ENCODE measurements at places on chromosomes 4 and X.

GRCh38 chr4:177484613-177485021, 42.4 kb upstream of the AGA start:
- no peak for DNase-seq

- DNase-seq, result no peak
Measured at GRCh38 chrX:41090568-41091238, 5.5 kb downstream of the USP9X start.

GRCh38 chr4:5338531-5338930, 287.3 kb downstream of the STK32B start:
- no peak for DNase-seq

DNA sequence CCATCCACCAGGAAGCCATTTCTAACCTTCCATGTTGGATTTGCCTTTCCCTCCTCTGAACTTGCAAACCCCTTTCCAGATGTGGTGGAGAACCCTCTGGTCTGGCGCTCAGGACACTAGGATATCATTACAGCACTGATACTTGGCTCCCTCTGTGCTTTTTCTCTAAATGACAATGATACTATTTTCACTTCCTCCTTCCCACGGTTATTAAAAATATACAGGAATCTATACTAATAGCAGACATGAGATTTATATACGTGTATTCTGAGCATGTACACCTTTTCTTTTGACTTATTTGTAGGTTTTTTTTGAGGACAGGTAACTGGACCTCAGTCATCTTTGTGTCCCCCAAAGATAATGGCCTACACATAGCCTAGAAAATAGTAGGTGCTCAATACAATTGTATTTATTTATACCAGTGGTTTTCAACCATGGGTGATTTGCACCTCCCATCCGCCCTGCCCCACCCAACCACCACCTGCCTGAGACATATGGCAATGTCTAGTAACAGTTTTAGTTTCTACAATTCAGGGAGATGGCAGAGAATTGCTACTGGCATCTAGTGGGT, 60.4 kb upstream of the PLAC8 start:
- peak; percentile 37 for DNase-seq

DNA sequence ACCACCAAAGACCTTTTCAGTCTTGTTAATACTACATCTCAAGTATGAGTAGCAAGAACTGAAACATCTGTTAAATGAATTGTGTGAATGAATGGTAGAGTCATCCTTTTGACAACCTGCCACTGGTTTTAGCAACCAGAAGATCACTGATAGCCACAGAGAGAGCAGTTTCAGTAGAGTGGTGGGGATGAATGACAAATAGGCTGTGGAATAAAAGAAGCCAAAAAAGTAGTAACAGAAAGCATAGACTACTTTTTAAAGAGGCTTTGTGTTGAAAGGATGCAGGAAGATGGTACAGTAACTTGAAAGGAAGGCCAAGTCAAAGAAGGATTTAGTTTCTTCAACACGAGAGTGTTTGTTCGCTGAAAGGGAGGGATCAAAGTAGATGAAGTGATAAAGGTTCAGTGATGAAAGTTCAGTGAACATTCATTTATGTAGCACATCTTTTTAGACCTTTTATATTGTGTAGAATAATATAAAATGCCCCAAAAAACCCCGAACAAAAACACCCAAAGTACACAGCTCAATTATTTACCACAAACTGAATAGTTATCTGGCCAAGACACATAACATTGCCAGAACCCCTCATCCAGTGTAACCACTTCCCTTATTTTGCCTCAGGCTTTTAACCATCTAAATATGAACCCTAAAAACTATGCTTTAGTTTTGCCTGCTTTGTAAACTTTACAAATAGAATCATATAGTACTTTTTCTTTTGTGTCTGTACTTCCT, 40.1 kb upstream of the EIF1AX start:
- no peak for DNase-seq

GRCh38 chr4:123807866-123808265, 411.3 kb downstream of the SPRY1 start:
- no peak for DNase-seq

DNA sequence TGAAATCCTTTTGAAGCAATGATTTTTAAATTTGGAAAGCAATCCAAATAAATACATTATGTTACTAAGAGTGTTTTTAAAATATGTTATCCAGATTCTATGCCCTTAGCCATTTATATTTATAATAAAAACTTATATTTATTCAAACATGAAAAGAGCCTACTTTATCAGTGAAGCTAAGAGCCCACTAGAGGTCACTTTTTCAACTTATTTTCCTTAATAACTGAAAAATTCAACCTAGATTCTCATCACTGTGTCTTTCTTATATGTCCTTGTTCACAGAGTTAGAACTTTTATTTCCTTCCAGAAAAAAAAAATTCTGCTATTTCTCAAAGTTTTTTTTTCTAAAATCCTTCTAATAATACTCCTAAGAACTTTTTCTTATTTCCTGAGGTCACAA, 23.9 kb downstream of the PRDM8 start:
- no peak for DNase-seq

DNA sequence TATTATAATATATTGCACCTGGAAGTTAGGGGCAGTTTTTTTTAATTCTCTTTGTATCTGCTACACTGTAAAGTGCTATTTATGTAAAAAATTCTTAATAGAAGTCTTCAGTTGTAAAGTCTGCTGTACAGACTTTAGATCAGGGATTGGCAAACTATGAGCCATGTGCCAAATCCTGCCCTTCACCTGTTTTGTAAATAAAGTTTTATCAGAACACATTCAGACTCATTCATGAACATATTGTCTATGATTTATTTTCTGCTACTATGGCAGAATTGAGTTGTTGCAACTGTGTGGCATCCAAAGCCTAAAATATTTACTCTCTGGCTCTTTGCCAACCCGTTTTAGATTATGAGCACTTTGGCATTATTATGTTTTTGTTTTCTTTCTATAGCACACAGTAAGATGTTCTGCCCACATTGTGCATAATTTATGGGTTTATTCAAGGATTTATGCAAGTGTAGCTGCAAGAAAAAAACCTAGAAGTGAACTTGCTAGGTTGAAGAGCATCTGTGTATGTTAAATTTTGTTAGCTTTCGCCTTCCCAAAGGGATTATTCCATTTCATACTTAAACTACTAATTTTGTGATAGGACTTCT, 56.9 kb downstream of the CLCN3 start:
- no peak for DNase-seq

GRCh38 chr4:3730422-3731190, 35.6 kb upstream of the ADRA2C start:
- no peak for DNase-seq

- no peak for DNase-seq
Measured at GRCh38 chr4:22824091-22824490, 131.4 kb downstream of the GBA3 start.

- no peak for DNase-seq
Measured at GRCh38 chr4:74379912-74380311, 15.0 kb downstream of the EREG start.

GRCh38 chrX:77975755-77976154, 6.3 kb upstream of the PGAM4 start:
- DNase-seq, result no peak

DNA sequence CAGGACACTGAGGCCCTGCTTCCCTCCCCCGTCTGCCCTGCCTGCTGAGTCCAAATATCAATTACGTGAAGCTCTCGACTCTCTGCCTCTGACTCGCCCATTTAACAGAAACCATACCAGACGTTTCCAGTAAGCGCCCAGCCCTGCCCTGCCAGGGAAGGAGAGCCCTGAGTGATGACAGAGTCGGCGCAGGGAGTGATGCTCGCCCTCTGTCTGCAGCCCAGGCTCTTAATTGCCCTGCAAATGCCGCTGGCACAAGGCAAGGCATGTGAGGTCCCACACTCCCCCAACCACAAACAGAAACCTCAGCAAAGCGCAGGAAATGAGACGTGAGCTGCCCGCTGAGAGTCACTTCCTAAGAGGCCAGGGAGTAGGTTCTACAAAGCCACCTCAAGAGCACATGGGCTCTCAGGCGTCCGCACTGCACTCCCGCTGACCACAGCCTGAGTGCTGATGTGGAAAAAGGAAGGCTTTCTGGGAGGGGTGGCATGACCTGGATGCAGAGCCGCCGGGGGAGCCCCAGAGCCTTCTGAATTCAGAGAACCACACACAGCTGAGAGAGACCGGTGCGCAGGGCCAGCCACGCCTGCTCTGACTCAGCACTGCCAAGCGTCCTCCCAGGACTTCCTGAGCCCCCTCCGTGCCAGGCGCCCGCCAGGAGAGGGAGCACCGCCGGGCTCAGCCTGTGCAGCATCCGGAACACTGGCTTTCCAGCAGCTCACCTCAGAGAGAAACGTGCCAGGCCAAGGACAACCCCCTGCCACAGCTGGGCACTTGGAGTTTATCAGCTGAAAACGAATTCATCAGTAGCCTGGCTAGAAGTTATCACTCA, 5.3 kb downstream of the ZFYVE28 start:
- peak; percentile 91 for DNase-seq

- peak; percentile 71 for DNase-seq
Measured at GRCh38 chrX:11757719-11758399, at the start of gene MSL3. Gene MSL3 (plus strand): TSS chrX:11758237. CDS start chrX:11758264, 27 bp downstream.

DNA sequence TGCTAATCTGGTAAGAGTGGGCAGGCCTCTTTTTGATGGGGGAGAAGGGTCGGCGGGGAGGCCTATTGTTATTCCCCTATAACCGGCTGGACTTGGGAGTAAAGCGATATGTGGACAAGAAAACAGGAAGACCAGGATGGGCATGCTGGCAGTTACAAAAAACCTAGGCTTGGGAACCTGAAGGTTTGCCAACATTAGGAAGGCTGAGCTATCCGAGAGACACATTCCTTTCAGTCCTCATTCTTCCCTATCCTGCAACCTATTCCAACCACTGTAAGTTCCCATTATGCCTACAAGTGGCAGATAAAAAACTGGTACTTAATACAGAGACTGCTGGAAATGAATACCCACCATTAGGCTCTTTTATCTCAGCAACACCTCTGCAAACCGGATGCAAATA, 32.4 kb upstream of the CT47C1 start:
- DNase-seq, result no peak

GRCh38 chrX:37986893-37987292, 19.5 kb upstream of the SYTL5 start:
- no peak for DNase-seq

GRCh38 chr4:48546336-48546735, 56.3 kb downstream of the ZAR1 start:
- no peak for DNase-seq

DNA sequence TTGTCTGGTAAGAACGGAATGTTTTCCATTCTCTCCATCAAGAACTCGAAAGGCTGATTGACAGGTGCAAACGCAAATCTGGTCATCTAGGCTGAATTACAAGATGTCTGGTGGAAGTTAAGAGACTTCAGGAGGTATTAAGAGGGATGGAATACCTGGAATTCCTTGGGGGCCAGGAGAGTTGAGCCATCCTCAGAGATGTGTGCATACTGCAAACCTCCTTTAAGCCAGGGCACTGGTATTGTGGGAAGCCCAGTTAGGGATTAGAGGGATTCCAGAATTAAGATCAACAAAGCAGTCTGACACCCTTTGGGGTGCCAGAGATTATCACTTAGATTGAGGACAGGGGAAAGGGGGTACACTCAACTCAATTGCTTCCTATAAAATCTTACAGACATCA, 151.4 kb downstream of the VCX3A start:
- DNase-seq, result no peak

DNA sequence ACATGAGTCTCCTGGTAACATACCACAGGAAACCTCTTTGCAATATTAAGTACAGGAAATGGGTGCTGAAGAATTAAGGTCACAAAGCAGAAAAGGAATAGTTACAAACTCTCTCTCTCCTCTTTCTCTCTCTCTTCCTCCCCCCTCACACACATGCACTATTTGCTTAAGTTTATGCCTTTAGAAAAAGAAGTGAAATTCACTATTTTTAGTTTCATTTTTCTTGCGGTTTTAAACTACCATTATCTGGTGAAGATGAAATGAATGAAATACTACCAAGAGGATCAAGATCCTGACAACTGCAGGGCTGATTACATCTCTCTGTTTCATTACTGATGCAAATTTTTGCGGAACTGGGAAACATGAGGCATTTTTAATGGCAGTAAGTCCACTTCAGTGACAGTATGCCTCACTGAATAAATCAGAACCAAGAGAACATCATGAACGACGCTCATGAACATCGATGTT, 64.3 kb upstream of the FTHL17 start:
- no peak for DNase-seq

GRCh38 chrX:66994729-66995128, 355.9 kb upstream of the EDA2R start:
- DNase-seq, result no peak

DNA sequence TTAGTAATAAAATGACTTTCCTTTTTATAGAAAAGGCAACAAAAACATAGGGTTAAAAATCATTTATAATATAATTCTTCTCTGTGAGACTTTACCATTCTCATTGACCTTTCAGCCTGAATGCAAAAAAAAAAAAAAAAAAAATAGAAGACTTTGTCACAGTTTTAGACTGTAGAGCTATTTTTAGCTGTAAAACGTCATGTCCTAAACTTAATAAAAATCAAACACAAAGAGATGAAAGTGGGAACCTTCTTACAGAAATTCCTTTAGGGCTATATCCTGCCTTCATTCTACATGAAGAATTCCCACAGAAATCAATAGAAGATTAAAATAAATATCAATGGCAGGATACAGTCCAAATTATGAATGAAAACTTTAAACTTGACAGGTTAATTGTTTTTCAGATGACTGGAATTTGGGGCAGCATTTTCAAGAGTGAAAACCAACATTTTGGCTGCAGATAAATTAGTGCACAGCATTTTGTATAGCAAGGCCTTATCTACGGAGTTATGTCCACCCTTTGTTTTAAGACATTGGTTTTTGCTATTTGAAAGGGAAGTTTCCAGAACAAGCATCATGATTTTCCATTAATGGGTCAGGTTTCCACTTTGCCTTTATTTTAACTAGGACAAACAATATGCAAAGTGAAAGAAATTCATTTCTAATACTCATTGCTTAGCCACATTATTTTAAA, 219.5 kb downstream of the SPCS3 start:
- DNase-seq, result no peak

DNA sequence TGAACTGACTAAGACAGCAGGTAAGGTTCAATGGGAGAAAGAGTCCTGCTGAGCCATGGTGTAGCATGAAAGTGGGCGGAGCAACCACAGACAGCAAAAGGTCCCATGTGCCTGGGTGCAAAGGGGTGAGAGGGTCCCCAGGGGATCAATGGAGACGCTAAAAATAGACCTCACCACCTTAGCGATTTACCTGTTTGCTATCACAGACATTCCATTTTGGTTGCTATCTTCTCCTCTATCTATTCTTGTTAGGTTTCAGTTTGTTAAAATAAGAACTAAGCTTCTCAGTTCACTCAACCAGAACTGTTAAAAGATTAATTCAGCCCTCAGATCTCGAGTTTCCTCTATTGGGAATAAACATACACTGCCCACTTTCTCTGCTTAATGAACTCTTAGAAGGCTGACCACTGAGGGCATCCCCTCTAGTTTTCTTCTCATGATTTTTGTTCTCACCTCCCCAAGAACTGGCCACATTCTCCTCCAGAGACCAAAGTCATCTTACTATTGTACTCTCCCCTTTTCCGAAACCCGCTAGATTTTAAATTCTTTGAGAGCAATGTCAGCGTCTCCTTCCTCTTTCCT, 136.7 kb downstream of the PARM1 start:
- no peak for DNase-seq

DNA sequence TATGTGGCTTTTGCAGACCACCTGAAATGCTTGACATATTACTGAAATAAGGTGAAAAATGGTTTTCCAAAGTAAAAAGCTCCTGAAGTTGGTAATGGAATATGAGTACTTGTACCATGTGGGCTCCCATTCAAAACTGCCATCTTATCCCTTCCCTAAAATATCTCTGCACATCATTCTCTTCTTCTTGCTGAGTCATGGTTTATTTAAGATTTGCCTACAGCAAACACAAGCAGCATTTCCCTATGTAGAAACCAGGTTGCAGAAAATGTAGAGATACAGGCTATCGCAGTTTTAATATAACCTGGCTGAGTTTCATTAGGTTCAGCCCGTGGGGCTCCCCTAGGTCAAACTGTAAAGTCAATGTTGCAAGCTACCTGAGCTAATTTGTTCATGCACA, 270.1 kb downstream of the NLGN4X start:
- no peak for DNase-seq

Data from CD4-positive, alpha-beta T cell treated with Interleukin-15 for 1 hour (primary cell).